ENCODE measurements at places on chromosomes 2 and 18. TPM values are rescaled to one million over a fixed set of nuclear protein-coding genes. Genes with fewer than 3 reads are reported as not detected.

DNA sequence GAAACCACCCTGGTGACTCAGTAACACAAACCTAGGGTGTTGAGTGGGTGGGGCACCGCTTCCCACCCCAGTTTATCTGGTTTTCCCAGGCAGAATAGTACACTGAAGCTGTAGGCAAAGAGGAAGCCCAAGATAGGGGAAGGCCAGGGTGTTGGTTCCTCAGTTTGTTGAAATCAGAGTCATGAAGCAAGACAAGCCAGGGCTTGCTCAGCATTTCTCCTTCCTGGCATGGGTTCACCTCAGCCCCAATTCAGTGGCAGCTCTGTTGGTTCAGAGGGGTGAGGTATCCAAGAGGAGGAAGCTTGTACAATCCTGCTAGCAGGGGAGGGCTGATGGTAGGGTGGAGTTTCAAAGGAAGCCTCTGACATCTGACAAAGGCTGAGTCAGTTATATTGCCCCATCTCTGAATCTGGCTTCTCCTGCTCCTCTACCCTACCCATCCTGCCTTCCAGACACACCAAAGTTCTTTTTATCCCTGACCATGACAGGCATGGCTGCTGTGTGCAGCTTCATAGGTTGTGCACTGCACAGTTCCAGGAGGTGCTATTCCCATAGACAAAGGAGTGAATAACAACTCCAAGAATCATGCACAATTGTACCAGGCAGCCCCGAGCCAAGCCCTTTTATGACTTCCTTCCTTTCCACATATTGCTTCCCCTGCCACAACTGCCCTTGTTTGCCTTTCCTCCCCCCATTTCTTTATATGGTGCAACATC, 24.9 kb upstream of the RAB10 start:
- DNase-seq, result no peak

The ACMSD gene
- 152 TPM for polyA plus RNA-seq

DNA sequence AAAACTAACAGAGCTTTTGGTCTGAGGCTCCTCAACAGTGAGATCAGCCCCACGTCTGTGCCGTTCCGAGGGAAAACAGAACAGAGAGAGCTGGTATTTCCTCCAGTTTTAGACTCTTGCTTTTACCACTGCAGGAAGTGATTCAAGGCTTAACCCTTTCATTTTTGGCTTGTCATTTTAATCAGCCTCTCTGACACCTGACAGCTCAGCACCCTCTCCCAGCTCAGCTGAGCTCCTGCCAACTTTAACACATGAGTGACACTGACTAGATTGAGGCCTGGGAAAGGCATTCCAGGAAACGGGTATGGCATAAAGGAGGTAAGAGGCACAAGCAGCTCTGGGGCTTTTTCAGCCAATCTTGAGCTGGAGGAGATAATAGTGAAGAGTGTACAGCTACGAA, 239.4 kb upstream of the SKOR2 start:
- DNase-seq, result no peak

The ITM2C gene
- polyA plus RNA-seq, result 308 TPM

The MARS2 gene
- 3.2 TPM for polyA plus RNA-seq

DNA sequence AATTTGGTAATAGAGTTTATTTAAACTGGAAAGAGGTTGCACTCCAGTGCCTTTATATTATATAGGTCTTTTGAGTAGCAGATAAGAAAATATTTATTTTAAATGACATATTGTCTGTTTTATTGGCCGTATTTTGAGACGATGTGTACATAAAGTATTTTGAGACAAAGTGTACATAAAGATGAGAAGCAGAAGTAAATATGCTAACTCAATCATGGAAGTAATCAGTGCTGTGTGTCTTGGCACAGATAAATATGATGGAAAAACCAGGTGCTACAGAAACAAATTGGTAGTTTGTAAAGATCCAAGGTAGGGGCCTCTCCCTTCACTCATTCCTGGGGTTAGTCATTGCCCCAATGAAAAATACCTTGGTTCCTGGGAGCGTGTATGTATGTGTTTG, 382.9 kb downstream of the DSEL start:
- no peak for DNase-seq

DNA sequence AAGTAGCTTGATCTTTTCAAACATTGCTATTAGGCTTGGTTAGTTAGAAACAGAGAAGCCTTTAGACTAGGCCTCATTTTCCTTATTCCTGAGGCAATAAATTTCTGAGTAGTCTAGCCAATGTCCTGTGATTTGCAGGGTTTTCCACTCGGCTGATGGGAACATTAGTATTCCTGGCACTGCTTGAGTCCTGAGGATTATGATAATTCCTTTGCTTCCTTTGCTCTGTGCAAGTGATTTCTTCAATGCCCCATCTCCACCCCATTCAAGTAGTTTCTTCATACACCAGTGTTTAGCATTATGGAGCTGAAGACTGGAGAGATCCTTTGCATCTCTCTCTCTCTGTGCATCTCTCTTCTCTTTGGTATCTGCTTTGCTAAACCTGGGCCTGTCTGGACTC, 14.3 kb upstream of the SLC4A10 start:
- DNase-seq, result no peak

DNA sequence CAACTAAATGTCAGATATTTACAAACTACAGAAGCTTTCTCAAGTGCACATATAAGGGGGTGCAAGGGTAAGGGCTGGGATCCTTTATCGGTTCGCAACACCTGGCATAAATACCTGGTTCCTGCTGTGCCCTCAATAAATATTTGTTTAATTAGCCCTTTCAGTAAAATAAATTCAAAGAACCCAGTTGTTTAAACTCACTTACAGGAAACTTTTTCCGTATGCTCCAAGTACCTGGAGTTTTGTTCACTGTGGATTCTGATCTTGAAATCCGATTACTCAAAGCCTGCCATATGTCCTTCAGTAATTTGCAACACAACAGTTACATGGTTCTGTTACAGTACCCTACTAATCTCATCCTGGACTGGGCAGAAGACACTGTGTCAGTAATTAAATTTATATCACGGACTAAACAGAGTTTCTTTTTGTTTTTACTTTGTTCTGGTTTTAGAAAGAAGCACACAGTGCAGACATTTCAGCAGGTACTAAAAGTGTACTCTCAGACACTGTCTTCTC, 36.9 kb downstream of the TBC1D8 start:
- DNase-seq, result no peak

GRCh38 chr18:67402543-67402942, 114.0 kb downstream of the DSEL start:
- no peak for DNase-seq

GRCh38 chr2:198928026-198928425, 529.7 kb downstream of the SATB2 start:
- no peak for DNase-seq

DNA sequence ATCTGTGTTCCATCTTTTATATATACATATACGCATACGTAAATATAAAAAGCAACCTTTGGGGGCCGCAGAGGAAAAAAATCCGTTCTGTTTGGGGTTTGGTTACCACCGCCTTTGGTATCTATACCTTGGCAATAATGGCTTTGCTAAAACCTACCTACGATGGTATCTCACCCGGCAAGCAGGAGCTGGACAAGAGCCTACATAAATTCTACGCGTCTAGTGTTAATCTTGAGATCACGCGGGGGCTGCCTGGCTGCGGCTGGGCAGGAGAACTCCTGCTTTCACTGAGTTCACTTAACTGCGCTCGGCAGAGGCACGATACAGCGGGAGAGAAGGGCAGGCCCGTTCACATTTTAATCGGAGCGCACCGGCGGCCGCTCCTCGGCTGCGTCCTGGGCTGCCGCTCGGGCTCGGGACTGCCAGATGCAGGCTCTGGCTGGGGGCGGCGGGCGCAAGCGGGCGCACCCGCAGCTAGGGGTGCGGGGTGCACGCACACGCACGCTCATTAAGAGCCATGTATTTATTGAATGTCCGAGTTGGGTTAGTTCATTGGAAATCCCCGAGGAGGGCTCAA, 1.7 kb upstream of the POU3F3 start:
- peak; percentile 76 for DNase-seq

The SOCS6 gene
- 5.1 TPM for polyA plus RNA-seq

- DNase-seq, result no peak
Observed at GRCh38 chr18:65601775-65602174, 149.0 kb upstream of the CDH7 start.

The FEV gene
- polyA plus RNA-seq, result not detected

The GREB1 gene
- polyA plus RNA-seq, result 1.8 TPM

The TTLL4 gene
- 7.6 TPM for polyA plus RNA-seq

All from kidney (tissue), 22 donors.